Fibroblast of skin of left quadriceps (primary cell): ENCODE measurements at places on chromosomes 5 and 9.

GRCh38 chr5:135650081-135650480 is 71.3 kb upstream of the CXCL14 start:
- DNase-seq = no peak

DNA sequence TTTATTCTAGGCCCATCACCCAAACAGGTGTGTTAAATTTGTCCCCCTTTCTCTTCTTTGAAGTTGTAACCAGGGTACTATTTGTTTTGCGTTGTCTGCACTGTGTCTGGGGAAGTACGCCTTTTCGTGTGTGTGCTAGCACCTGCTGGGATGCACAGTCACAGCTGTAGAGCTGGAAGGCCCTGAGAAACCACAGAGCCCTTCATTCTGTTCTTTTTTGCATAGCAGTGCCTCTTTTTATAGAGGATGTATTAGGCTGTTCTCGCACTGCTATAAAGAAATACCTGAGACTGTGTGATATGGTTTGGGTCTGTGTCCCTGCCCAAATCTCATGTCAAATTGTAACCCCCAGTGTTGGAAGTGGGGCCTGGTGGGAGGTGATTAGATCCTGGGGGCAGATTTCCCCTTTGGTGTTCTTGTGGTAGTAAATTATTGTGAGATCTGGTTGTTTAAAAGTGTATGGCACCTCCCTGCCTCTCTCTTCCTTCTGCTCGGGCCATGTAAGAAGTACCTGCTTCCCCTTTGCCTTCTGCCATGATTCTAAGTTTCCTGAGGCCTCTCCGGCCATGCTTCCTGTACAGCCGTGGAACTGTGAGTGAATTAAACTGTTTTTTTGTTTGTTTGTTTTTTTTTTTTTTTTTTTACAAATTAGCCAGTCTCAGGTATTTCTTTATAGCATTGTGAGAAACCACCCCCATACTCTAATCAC is 14.0 kb downstream of the SEC61B start:
- DNase-seq = no peak

DNA sequence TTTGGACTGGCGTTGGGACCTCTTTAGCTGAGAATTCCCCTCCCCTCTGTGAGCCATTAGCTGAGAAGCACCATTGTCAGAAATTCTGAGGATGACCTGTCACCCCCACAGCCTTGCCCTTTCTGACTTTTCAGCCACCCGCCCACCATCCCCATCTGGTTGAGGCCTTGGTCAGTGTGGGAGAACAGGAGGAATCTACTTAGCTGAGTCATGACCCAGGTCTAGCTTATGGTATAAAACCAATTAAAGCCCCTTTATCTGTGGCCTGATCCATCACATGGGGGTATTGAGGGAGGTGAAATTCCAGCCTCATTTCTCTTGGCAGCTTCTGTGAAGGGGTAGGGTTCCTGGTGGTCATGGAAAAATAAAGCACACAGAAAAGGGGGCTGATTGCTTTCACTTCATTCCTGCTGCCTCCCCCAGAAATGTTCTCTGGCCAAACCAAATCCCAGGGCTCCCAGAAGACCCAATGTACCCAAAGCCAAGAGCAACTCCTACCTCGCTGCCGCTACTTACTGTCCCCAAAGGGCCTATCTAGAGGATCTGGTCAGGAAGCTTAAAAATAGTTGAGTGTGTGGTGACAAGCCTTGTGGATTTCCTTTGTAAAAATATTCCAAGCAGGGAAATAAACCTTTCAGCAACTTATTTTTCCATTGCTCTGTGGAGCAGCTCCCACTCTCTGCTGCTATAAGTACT is 174.8 kb upstream of the TNC start:
- DNase-seq = no peak

GRCh38 chr9:131839281-131840084 is 99.6 kb upstream of the RAPGEF1 start:
- peak; percentile 9 for DNase-seq

- DNase-seq = peak; percentile 81
Measured at GRCh38 chr9:113620377-113621161, 157.0 kb downstream of the RGS3 start.

DNA sequence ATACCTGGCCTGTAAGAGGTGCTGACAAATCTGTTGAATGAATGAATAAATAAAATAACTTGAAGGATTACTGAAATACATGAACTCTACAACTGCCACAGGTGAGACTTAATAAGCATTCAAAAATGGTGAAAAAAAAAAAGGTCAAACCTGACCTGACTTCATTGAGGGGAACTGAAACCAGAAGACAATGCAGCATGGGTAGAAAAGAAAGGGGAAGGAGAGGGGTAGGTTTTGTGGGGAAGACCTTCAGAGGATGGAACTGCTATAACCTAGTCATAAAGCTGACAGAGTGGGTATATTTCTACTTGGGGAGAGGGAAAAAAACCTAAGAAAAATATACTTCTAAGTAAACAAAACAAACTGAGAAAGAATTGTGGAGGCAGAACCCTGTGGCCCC is 56.6 kb downstream of the RASEF start:
- no peak for DNase-seq

- no peak for DNase-seq
Measured at GRCh38 chr9:89953824-89954615, 349.2 kb downstream of the GADD45G start.

GRCh38 chr5:15787681-15788080 is 287.7 kb downstream of the FBXL7 start:
- no peak for DNase-seq

DNA sequence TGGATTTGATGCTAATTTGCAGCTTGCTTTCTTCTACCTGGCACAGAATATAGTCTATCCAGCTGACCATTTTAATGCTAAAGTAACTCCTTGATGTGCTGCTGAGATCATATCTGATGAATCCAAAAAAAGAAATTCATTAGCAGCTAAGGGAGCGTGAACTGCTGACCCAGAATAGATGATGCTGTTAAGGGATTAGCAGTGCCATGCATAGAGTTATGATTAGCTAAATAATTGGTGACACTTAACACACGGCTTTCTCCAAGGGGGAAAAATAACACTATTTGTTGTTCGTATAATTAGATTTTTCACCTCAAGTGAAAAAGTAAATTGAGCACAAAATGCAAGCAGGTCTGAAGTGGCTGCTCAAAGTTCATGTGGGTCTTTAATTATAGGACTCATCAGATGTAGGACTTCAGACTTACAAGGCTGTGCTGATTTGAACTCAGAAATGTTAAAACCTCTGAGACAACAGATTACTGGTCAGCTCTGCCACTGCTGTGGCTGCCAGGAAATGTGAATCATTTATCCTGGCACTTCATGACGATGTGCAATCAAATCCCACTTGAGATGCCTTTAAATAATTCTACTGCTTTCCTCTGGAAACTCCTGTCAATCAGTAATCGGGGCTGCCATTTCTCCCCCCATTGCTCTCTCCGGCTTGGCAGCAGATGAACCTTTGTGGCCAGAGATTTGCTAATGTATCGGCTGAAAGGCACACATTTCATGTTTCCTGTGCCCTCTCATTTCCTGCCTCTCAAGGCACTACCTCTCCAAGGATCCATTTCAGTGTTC is 291.6 kb upstream of the C9orf72 start:
- DNase-seq = peak; percentile 21

GRCh38 chr9:37491939-37492338 is 6.2 kb downstream of the POLR1E start:
- no peak for DNase-seq

GRCh38 chr5:113190347-113190746 is 213.7 kb downstream of the DCP2 start:
- DNase-seq = no peak

DNA sequence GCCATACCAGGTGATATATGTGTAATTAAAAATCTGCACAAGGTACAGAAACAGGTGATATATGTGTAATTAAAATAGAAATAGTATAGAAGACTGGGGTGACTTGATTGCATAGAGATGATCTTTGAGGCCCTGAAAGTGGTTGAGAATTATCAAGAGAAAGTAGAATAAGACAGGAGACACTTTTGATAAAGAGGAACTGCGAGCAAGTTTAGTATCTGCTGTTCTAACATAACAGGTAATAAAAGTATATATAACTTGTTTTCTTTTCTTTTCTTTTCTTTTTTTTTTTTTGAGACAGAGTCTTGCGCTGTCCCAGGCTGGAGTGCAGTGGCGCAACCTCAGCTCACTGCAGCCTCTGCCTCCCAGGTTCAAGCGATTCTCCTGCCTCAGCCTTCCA is 5.4 kb downstream of the SNX2 start:
- DNase-seq = no peak

- no peak for DNase-seq
Measured at GRCh38 chr5:56612759-56613158, 202.6 kb upstream of the MAP3K1 start.

DNA sequence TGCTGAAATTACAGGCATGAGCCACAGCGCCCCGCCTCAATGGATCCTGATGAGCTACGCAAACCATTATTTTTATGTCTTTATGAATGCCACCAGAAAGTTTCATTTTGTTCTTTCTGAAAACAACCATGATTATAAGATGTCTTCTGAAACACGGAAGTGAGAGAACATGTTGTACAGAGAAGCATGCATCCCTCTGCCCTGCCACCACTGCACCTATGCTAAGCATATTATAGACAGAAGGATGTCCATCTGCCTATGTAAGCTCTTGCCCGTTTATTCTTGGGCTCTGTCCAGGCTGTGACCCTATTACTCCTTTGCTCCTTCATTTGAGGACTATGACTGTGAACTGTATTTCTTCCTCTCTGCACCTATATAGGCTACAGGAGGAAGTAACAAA is 74.3 kb downstream of the GRAMD2B start:
- DNase-seq = no peak
